ENCODE measurements at places on chromosomes 12 and 14. TPM values are rescaled to one million over a fixed set of nuclear protein-coding genes. Genes with fewer than 3 reads are reported as not detected.

GRCh38 chr14:32298346-32298745 is 30.8 kb upstream of the AKAP6 start:
- H3K4me3 ChIP-seq: no peak overlapping the region
- no peaks in the 10 kb centered on the region for H3K27me3 ChIP-seq
- H3K4me1 ChIP-seq: no peaks in the 10 kb centered on the region

- H3K4me3 ChIP-seq: no peak overlapping the region
- DNase-seq: no peak
- no peaks in the 10 kb centered on the region for H3K27me3 ChIP-seq
- no peaks in the 10 kb centered on the region for H3K36me3 ChIP-seq
Observed at GRCh38 chr12:4960030-4960429, 50.3 kb downstream of the KCNA1 start.

CHURC1 gene
- 73.1 TPM for total RNA-seq

NEK9 gene
- 79.5 TPM for total RNA-seq

CSRP2 gene
- 0.61 TPM for total RNA-seq

- DNase-seq: no peak
- no peak overlapping the region for H3K4me3 ChIP-seq
- no peaks in the 10 kb centered on the region for H3K36me3 ChIP-seq
- H3K27ac ChIP-seq: no peak overlapping the region
- no peaks in the 10 kb centered on the region for H3K27me3 ChIP-seq
Observed at GRCh38 chr12:75550401-75551240, 39.2 kb upstream of the KRR1 start.

GRCh38 chr12:52575948-52576347 is 2.3 kb upstream of the KRT74 start:
- DNase-seq: no peak
- H3K4me3 ChIP-seq: no peak overlapping the region
- no peaks in the 10 kb centered on the region for H3K27me3 ChIP-seq
- no peak overlapping the region for H3K27ac ChIP-seq

DNA sequence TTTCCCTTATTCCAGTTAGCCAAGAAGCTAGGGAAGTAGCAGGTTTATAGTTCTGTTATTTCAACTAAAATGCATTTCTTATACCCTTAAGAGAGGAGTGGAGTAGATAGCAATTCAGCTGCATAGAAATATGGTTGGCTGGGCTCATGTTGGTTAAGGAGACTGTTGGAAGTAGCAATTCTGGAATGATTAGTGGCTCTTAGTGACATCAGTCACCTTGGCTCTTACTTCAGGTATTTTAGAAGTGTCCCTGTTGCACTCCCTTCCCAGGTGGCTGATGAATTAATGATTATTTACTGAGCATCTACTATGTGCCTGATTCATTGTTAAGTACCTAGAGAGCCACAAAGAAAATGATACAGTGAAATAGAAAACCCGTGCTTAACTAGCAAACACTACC is 128.1 kb downstream of the MGST1 start:
- H3K27me3 ChIP-seq: no peaks in the 10 kb centered on the region
- DNase-seq: no peak
- no peaks in the 10 kb centered on the region for H3K36me3 ChIP-seq
- no peak overlapping the region for H3K27ac ChIP-seq
- H3K4me1 ChIP-seq: no peaks in the 10 kb centered on the region
- H3K4me3 ChIP-seq: no peak overlapping the region

ACADS gene
- total RNA-seq: 16.3 TPM

DNA sequence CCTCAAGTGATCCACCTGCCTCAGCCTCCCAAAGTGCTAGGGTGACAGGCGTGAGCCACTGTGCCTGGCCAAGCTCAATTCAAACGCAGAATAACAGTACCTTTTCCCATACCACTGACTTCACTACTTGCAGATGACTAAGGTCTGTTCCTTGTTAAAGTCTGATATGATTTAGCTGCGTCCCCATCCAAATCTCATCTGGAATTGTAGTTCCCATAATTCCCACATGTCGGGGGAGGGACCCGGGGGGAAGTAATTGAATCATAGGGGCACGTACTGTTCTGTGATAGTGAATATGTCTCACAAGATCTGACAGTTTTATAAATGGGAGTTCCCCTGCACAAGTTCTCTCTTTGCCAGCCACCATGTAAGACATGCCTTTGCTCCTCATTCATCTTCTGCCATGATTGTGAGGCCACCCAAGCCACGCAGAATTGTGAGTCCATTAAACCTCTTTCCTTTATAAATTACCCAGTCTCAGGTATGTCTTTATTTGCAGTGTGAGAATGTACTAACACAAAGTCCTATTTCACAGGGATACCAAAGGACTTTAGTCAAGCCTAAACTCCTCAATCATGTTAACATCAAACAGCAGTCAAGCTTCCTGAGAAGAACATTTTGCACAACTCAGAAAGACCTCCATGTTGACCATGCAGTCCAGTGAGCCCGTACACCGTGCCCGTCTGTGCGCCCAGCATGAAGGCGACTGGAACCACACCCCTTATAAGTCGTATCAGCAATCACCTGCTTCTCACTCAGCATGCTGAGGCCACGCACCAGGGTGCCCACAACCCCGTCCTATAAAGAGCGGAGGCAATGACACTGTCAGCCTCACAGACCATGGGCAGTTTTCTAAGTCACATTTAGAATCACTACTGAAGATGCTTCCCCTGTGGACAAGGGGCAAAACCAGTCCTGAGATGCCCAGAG is 36.9 kb downstream of the FOXN3 start:
- no peak for DNase-seq
- no peak overlapping the region for H3K4me3 ChIP-seq
- H3K27me3 ChIP-seq: no peaks in the 10 kb centered on the region
- H3K27ac ChIP-seq: no peak overlapping the region

Data from naive thymus-derived CD4-positive, alpha-beta T cell (primary cell).